AG09309 (cell line): ENCODE measurements at places on chromosomes 5 and 9.

GRCh38 chr9:129485145-129485774 is 135.6 kb downstream of the C9orf50 start:
- DNase-seq = no peak

- DNase-seq = no peak
These were observed 22.1 kb downstream of the SH3RF2 start for GRCh38 chr5:145958436-145958835.

DNA sequence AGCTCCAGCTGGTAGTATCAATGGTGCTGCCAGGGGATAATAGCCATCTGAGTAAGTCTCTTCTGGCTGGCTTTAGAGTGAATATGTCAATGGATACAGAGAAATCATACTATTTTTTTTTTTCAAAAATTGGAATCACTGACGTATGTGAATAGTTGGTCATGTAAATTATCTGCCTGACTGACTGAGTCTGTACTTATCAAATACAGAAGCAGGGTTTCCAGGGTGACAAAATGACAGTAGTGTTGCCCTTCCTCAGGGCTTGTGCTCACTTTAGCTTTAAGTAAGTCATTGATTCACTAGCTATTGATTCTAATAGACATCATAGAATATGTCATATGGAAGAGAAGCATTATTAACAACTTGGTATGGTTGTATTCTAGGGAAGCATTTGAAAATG is 126.0 kb upstream of the C6 start:
- DNase-seq = no peak

DNA sequence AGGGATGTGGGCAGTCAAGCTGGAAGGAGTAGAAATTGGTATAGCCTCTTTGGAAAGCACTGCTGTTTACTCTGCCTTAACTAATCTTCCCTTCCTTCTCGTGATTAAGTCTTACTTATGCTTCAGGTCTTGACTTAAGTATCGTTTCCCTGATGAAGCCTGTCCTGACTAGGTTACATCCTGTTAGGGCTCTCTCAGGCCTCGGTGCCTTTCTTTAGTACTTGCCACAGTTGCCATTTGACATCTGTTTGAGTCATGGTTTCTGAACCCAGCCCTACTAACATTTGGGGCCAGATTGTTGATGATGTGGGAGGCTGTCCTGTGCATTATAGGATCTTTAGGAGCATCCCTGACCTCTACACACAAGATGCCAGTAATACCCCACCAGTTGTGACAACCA is 94.4 kb downstream of the GAPVD1 start:
- DNase-seq = no peak

- DNase-seq = no peak
These were observed 484.0 kb downstream of the ZNF608 start for GRCh38 chr5:124262470-124262869.
